ENCODE measurements at places on chromosomes 11 and 22.
A peak's percentile ranks its signal among the peaks of the same experiment; 100 is the strongest.

- no peak for DNase-seq
These were observed 161.2 kb upstream of the NAV2 start for GRCh38 chr11:19551457-19551856.

GRCh38 chr11:9838229-9838628 is 174.4 kb downstream of the SWAP70 start:
- DNase-seq: no peak

DNA sequence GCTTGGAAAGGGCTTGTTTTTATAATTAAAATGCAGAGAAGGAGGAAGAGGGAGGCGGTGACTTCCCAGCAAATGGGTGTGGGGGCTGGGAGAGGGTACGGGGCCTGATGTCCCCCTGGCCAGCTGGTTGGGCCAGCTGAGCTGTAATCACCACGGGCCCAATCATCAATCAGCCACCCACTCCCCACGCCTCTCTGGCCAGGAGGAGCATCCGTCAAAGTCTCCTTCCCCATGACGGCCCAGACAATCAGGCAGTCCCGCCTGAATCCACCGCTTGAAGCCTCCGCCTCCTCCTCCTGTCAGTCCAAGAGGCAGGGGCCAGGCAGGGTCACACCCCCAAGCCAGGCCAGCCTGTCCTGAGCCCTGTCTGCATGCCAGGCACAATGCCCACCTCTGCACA is 13.3 kb upstream of the CABP7 start:
- DNase-seq: no peak

GRCh38 chr11:76770642-76771445 is 12.3 kb upstream of the TSKU start:
- peak; percentile 54 for DNase-seq

- DNase-seq: no peak
These were observed 507.4 kb upstream of the RAG2 start for GRCh38 chr11:37105427-37105826.

DNA sequence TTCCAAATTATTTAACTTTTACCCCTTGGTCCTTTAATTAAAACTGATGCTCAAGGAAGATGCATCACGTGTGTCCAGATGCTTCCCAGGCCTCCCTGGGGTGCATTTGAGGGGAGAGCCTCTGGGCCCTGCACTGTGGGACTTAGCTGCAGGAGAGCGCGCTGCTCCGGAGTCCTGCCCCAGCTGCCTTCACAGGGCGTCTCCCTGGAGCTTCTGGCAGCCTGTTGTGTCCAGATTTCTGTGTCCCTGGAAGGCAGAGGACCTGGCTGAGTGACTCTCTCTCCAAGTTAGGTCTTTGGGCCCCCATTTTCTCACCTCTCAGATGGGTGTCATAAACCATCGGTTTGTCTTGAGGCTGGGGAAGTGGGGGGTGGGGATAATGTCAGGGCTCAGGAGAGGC is 3.0 kb downstream of the ARHGAP8 start:
- DNase-seq: no peak

DNA sequence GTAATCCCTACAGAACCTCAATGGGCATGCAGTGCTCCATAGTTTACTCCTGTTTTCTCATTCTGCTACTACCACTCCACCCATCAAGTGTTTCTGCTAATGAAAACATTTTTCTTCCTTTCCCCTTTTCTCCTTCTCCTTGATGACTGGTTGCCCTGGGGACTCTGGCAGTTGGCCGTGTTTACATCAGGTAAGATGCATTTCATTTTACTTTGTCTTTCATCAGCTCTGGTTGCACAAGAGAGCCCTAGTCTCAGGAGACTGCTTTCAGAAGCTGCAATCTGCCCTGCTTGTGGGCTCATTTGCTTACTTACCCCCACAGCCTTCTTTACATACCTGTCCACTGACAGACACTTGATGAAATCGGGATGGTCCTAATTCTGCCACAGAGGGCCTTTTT is 19.6 kb upstream of the LIMK2 start:
- no peak for DNase-seq

- no peak for DNase-seq
These were observed 164.1 kb upstream of the NCAM1 start for GRCh38 chr11:112797092-112797491.

- DNase-seq: no peak
These were observed 68.9 kb downstream of the CYTH4 start for GRCh38 chr22:37351232-37351631.

- no peak for DNase-seq
These were observed 41.8 kb downstream of the OSBPL5 start for GRCh38 chr11:3123305-3123704.

- DNase-seq: no peak
These were observed 6.1 kb downstream of the CDC42EP1 start for GRCh38 chr22:37566329-37566837.

- DNase-seq: peak; percentile 23
These were observed 28.5 kb upstream of the ALKBH3 start for GRCh38 chr11:43852057-43852636.

- DNase-seq: no peak
These were observed 449.1 kb downstream of the MN1 start for GRCh38 chr22:27352426-27352825.

DNA sequence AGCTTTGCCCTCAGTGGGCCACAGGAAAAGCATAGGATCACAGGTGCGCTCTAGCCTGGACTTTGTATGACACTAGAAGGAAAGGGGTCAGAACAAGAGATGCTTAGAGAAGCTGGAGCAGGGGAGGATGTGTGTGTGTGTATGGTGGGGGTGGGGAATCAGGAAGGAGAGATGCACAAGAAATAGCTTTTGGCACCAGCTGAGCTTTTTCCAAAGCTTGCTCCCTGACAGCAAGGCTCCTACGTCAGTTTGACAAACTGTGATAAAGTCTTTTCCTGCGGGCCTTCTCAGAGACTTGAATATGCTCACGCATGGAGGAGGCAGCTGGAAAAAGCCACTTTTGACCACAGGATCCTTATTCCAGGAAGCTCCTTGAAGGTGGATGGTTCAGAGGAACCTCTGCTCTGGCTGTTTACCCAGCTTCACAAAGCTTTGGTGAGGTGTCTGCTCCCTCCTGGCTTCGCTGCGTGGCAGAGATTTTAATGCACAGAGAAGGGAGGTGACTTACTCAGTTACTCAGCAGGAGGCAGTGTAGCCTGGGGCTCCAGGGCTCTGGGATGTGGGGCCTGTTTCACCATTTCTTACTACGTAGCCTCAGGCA is 3.9 kb downstream of the CDC42EP1 start:
- DNase-seq: no peak

- DNase-seq: no peak
These were observed 90.7 kb downstream of the SNX19 start for GRCh38 chr11:130825561-130825960.

DNA sequence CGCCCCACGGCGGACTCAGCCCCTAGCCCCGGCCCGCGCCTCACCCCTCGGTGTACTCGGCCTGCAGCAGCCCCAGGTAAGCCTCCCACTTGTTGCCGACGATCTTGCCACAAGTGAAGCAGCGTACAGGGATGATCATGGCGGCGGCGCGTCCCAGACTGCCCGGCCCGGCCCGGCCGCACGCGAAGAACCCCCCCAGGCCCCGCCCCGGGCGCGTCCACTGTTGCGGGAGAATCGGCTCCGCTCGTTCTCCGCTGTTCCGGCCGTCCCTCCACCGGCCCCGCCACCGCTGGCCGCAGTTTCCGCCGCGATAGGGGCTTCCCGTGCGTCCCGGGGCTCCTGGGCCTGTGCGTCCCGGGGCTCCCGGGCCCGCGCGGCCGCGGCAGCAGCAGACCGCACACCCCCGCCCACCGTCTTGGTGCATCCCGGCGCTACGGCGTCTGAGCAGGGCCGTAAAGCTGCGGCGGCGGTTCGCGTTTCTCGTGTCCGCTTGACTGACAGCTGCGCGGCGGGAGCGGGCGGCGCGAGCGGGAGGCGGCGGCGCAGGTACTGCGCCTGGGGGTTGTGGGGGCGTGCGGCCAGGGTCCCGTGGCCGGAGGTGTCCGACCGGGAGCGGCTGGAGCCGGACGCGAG is at the start of the genes POLR2L and TSPAN4:
Gene POLR2L (minus strand): TSS at position 160 of the 633 bp plus-strand sequence. CDS start 21 bp downstream, at position 139.
Gene TSPAN4 (plus strand): TSS at position 483 of the 633 bp plus-strand sequence. CDS start 7,453 bp downstream, outside the sequence.
- DNase-seq: peak; percentile 88

DNA sequence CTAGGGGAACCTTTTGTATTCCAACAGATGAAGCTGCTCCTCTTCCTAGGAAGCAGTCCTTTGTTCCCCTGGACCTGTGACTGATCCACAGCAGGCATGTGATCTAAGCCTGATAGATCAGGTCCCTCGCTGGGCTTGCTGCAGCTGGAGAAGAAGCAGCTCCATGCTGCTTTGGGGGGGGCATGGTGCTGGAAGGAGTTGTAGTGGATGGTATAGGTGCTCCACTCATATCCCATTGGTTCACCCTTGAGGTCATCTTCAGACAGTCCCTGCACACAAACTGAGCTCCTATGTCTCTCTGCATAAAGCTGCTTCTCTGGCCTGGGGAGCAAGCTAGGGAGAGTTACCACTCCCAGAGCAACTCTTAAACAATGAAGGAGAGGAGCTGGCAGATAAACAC is 9.5 kb upstream of the RIC3 start:
- no peak for DNase-seq

DNA sequence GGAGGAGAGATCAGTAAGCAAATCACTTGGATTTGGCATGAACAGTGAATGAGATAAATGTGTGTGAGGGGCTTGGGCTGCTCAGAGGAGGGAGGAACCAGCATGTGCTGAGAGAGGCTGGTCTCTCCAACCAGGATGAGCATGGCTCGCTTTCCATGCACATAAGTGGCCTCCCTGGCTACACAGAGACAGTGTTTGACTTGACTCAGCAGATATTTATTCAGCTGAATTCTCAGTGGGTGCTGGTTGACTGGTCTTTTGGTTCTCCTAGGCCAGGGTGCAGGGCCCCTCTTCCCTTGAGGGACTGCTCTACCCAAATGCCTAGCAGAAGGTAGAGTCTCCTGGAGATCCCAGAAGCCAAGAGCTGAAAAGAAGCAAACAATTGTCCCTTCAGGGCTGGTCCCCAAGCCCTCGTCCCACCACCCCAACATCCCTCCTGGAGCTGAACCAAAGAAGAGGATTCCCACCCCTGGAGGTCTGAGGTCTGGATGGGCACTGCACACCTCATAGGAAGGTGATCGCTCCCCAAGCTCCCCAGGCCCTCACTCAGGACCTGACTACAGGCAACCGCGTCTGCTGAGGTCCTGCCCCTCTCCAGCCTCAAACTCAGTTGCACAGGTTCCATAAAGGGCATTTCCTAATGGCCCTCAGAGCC is 3.3 kb upstream of the TRIM29 start:
- no peak for DNase-seq

- DNase-seq: no peak
These were observed 13.7 kb downstream of the EHD1 start for GRCh38 chr11:64864473-64865285.

- no peak for DNase-seq
These were observed 17.9 kb downstream of the BPIFC start for GRCh38 chr22:32446321-32446720.

GRCh38 chr11:102361086-102362031 is 14.3 kb downstream of the BIRC2 start:
- no peak for DNase-seq

DNA sequence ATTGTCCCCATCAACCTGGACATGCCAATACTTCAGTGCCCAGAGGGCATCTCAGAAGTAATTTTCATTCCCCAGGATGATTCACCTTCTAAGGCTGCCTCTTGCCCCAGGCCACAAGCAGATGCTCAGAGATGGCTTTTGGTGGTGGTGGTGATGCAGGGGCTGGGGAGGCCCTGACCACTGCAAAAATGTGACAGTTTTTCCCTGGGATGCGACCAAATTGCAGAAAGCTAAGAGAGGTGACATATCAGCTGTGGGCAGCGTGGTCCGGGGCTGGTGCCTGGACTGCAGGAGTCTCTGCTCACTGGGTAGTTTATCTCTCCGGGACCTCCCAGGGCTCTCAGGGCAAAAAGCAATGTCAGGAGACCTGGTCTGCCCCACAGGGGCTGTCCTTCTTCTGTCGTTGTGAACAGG is 39.7 kb upstream of the ACCSL start:
- no peak for DNase-seq

DNA sequence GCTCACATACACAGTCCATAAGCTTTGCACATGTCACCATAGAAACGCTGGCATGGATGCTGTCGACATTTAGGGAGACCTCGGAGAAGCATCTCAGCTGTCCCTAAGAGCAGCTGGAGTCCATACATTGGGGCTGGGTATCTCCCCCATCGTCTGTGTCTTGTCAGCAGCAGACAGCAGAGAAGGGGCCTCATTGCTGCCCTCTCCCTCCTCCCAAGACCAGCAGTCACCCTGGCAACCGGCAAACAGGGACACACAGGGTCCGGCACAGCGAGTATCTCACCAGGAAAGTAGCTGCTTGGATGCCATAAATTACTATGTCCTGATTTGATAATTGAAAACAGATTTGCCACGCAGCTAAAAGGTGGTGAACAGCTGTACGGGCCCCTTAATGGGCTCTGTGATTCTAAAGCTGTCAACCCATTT is 84.4 kb downstream of the CD44 start:
- DNase-seq: no peak

GRCh38 chr11:31455177-31455576 is 54.2 kb downstream of the IMMP1L start:
- DNase-seq: no peak

DNA sequence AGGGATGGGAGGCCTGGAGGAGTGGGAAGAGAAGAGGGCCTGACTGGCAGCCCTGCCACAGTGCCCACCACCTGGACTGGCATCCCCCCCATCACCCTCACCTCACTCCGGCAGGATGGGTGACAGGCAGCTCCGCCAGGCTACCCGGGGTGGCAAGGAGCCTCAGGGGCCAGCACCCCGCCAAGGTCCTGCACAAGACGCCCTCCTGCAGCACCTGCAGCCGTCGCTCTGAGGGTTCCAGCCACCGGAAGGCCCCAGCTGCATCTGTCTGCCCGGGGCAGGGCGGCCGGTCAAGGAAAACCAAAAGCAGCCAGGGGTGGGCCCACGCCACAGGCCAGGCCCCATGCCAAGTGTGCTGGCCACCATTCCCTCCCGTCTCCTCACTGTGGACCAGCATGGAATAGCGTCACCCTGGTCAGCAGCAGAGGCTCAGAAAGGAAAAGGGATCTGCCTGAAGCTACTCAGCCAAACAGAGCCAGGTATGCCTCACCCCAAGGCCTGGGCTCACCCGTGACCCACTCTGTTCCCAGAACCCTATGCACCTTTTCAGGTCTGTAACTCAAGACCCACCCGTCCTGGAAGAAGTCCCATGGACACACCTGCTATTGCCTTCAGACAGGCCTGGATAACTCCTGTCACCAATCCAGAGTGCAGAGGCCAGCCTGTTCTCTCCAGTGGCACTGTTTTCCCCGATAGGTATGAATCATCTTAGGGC is 7.0 kb downstream of the RHBDD3 start:
- no peak for DNase-seq

GRCh38 chr11:35667257-35667656 is 4.7 kb downstream of the TRIM44 start:
- DNase-seq: no peak

DNA sequence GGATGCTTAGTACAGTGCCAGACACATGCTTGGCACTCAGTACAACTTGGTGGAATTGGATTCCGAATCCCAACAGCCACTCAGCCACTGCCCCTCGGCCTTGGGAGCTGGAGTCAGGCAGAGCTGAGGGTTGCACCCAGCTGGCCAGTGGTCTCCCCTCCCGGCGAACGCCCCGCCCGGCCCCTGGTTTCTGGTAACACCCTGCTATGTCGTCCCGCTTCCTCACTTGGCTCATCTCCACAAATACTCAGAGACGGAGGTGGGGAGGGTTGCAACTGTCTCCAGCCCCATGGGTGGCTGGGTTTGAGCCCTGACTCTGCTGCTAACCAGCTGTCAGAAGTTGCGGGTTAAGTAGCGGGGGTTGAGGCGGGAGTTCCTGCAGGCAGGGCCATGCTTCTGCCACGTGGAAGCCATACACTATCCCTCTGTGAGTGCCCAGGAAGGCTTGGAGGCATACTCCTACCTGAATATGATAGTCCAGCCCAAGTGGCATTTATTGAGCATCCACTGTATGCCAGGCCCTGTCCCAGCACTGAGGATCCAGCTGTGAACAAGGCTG is 67.1 kb downstream of the GRIK4 start:
- DNase-seq: no peak

Measured in LoVo (cell line).